ENCODE measurements at places on chromosomes 2 and 18.

DNA sequence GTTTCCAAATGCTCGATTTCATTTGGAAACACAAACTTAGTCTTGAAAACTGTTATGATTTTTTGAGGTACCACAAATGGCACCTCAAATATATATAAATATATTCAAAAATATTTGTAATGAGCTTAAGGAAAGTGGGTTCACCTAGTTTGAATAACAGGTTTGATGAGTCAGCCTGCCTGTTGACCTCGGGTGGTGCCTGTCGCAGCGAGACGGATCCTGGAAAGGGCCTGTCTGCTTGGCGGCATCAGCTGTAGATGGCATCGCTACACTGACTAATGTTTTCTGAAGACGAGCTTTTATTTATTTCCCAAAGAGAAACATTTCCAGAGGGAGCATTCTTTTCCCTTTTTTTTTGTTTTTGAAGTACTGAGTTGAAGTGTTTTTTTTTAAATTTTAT lies 6.9 kb downstream of the ALLC start:
- DNase-seq: no peak

- DNase-seq: no peak
Measured at GRCh38 chr2:112634153-112634873, 11.4 kb upstream of the SLC20A1 start.

GRCh38 chr2:132415915-132416722 lies 486 bp upstream of the GPR39 start:
- DNase-seq: no peak

DNA sequence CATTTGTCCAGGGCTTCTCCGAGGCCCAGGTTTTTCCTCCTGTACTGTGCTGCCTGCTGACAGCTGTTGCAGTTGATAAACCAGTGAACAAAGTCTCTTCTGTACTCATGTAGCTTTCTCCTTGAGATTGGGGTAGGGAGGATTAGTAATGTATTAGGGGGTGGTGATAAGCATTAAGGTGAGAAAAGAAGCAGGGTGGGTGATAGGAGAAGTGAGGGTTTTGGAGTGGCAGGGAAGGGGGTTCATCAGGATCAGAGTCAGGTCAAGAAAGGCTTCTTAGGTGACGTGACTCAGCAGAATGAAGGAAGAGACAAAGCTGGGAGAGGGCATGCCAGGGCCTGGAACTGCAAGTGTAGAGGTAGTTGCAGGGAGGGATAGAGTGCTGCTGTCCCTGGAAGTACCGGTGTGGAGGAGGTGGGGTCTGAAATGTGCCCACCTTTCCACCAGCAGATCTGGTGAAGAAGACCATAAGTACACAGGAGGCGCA lies 48.7 kb downstream of the PKP4 start:
- DNase-seq: no peak

GRCh38 chr2:159988412-159988970 lies 73.9 kb downstream of the PLA2R1 start:
- no peak for DNase-seq

DNA sequence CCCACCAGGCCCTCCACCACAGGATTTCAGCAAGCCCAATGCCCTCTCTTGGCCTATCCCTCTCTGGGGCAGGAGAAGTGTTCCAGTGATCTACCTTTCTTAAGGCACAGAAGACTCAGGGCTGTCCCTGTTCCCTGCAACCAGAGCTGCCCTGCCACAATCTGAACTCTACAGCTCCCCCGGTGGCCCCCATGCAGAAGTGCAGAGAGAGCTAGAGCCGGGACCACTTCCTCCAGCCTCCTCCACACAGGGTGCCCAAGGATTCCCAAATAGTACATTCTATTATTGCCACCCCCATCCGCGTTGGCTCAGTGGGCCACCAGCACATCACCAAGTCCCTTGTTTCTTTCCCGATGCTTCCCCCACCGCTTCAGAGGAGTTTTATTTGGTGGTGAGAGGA lies 114.8 kb upstream of the PTPRM start:
- DNase-seq: no peak

- DNase-seq: no peak
Measured at GRCh38 chr2:75646090-75646582, 447 bp upstream of the MRPL19 start.

DNA sequence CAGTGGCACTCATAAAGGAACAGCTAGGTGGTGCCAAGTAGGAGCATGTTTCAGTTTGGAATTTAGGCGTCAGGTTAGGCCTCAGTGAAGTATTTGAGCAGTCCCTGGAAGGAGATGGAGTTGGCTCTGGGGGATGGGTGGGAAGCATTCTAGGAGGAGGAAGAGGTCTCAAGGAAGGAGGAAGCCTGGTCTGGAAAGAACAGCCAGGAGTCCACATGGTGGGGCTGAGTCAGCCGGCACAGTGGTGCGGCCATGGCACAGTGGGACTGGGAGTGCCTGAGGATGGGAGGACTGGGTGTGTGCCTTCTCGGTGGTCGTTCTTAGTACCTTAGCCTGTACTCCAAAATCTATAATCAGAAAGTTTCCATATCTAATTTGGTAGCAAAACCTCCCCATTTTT lies 373.3 kb downstream of the PTPRM start:
- no peak for DNase-seq

DNA sequence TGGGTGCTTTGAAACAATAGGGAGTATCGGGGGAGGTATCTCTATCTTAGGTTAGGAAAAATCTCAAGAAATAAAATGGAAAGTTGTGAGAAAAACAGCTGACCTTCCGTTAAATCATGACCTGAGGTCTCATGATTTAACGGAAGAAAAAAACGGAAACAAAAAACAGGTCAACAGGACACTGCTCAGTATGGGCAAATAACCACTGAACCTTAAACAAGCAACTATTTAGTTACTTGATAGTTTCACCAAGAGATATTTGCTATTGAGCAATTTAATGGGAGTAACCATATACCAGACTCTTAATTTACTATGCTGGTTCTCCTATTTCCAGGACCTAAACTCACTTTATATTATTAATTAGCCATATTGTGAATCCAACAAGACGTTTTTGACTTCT lies 150.8 kb downstream of the PARD3B start:
- no peak for DNase-seq

DNA sequence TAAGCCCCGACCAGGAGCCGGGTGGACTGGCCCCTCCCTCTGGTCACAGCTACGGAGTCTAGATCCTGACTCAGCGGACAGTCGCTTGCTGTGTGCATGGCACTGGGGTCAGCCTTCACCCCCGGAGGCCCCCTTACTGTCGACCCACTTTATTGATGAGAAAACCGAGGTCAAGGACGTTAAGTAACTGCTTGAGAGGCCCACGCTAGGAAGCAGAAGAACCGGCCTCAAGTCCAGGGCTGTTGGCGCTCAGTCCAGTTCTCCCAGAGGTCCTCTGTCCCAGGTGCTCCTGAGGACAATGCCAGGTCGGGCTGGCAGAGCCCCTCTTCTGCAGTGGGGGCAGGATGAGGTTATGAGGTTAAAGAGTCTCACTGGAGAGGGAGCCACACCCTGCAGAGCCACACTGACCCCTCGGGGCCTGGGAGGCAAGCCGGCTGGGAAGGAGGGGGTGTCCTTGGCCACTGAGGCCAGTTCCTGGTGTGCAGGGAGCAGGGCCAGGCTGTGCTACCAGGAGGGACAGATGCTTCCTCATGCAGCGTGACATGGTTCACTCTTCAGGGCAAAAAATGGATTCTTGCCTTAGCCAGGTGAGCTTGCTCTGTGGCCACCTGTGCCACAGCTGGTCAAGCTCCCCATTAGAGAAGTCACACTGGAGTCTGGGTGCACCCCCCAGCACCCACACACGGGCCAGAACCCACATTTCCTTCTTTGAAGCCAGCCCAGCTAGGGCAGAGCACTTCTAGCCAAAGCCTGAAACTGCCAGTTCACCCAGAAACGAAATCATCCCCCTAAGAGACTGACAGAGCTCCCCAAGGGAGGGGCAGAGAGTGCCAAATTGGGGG lies 47.3 kb upstream of the HPCAL1 start:
- DNase-seq: no peak

DNA sequence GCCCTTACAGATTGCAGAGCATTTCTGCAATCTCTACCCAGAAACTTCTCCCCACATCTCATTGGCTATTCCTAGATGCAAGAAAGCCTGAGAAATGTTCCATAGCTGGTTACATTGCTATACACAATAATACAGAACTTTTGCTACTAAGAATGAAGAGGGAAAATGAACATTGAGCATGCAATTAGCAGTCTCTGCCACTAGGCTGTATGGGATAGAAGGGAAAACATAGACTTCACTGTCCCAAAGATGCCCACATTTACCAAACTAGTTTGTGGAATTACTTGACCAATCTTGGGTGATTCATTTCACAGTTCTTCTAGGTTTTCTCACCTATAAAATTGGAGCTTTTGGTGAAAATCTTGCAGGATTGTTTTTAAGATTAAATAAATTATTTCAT lies 265.7 kb upstream of the NT5C1B start:
- DNase-seq: no peak

- no peak for DNase-seq
Measured at GRCh38 chr2:72926811-72927465, 9.6 kb downstream of the EMX1 start.

DNA sequence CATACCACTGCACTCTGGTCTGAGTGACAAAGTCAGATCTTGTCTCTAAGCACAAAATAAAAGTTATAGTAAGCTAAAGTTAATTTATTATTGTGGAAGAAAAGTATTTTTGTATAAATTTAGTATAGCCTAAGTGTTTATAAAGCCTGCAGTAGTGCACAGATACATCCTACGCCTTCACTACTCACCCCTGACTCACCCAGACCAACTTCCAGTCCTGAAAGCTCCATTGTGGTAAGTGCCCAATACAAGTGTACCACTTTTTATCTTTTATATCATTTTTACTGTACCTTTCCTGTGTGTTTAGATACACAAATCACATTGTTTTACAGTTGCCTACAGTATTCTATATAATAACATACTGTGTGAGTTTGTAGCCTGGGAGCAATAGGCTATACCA lies 57.5 kb downstream of the UBE2E3 start:
- DNase-seq: no peak

- DNase-seq: no peak
Measured at GRCh38 chr2:129296806-129297205, 682.7 kb upstream of the RAB6C start.

DNA sequence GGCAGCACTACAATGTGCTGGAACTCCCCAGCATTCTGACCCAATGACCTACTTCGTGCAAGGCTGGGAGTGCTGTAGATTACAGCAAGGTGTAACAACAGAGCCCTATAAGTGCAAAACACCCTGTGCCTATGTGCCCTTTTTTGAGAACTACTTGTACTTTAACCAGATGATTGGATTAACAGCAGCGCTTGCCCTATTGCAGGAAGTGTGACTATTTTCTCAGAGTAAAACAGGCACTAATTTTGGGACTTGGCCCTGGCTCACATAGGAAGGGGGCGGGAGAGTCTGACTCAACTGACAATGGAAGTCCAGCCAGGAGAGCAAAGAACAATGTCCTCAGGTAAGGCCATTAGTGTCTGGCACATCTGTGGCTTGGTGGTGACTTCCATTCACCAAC lies 35.6 kb upstream of the RNF125 start:
- no peak for DNase-seq

GRCh38 chr2:212811036-212811805 lies 272.6 kb upstream of the ERBB4 start:
- DNase-seq: no peak

GRCh38 chr18:26419746-26420145 lies 128.6 kb downstream of the KCTD1 start:
- no peak for DNase-seq

GRCh38 chr2:226837334-226837733 lies 1.5 kb downstream of the RHBDD1 start:
- DNase-seq: no peak

DNA sequence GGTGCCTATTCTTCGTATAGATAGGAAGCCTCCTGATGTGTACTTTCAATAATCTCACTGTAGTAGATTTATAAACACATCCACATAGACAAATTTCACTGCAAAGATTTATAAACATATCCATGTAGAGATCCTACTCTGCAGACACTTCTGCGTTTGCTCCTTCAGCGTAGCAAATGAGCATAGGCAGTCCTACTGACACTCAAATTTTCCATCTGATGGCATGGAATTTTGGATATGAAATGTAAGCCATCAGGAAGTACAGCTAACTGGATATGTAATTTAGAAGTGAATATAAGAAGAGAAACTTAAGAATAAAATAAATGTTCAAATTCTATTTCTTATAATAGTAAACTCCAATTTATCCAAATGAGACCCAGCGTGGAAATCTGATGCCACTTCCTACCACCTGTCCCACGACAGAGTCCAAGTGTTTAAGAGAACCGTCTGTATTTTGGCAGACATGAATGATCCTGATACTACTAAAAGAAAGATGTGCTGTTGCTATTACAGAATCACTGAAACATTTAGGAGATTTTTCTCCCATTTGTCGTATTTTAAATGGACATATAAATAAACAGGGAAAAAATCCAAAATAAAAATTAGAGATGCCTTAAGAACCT lies 86.0 kb downstream of the DTNA start:
- no peak for DNase-seq

DNA sequence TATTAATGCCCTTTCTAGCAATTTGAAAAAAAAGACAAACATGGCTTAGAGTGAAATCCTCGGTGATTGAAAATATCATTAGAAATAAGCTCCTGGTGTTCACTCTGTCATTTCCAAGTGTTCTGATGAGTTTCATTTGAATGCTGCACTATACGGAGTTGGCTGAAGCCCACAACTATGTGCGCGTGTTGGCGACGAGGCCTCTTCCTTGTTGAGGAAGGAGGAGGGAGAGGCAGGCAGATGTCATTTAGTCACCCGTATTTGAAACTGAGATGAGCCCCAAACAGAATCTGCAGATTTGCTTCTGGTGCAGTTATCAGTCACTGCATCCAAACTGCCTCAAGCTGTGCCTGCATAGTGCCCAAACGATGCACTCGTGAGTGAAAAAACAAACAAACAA lies 23.5 kb upstream of the SKOR2 start:
- no peak for DNase-seq

DNA sequence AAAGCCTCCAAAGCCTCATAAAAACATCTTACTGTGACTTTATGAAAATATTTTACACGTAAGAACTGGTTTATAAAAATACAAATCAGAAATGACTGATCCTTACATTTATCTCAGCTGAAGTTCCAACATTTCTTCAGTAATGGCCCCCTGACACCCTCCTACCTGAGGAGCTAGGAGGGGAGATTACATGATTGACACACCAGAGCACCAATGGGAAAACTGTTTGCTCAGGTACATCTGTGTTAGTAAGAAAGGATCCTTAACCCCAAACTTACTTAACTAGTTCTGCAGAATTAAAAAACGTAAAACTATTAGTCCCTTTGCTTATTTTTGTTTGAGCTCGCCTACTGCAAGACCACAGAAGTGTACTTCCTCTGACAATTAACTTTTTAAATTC lies 27.0 kb downstream of the ENOSF1 start:
- DNase-seq: no peak
